ENCODE measurements at places on chromosomes 7 and 10.

DNA sequence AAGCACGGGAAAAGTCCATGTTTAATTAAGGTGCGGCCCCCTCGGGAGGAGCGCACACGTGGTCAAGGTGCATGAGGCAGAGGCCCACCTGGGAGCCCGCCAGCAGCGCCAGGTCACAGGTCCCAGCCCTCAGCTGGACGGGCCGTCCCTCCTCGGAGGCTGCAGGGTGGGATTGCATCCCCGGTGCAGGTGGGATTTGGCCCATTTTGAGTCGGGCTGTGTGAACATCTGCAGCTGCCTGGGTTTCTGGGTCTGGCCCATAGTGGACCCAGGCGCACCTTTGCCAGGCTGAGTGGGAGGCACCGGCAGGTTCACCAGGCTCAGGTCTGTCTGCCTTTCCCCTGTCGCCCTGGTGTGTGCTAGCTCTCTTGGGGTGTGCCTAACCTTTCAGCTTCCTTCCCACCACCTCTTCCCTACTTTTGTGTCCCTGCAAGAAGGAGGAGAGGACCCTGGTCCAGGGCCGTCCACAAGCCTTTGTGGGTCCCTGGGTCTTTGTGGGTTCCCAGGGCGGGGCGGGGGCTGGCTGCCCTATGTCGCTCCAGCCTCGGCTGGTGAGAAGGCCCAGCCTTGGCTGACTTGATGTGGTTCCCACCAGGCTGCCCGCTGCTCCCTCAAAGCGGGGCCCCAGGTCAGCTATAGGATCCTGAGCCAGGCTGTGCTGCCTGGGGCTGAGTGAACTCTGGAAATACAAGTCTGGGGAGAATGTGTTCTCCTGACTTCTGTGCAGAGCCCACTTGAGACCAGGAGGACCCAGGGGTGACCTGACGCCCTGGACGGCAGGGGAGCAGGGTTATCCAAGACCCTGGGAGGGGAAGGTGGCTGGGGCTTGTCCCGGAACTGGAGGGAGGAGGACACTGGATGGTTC lies 186.7 kb upstream of the SHH start:
- DNase-seq = no peak

GRCh38 chr7:5661942-5662341 lies 119.5 kb downstream of the RNF216 start:
- DNase-seq = no peak

DNA sequence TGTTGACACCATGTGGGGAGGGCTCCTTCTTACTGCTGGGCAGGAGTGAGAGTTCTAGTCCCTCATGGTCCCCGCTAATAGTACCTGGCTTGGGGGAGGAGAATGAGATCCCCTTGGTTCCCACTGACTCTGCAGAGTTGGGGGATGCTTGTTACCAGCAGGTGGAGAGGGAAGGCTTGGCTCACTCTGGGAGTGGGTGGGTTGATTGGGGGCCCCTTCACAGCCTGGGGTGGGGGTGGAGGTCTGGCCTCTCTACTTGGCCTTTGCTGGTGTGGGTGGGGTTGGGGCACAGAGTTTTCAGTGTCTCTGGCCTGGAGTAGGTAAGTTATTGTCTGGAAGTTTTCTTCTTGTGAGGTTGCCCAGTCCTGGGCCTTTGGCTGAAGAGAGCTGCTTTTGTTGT lies 31.9 kb downstream of the ADCY1 start:
- DNase-seq = no peak

DNA sequence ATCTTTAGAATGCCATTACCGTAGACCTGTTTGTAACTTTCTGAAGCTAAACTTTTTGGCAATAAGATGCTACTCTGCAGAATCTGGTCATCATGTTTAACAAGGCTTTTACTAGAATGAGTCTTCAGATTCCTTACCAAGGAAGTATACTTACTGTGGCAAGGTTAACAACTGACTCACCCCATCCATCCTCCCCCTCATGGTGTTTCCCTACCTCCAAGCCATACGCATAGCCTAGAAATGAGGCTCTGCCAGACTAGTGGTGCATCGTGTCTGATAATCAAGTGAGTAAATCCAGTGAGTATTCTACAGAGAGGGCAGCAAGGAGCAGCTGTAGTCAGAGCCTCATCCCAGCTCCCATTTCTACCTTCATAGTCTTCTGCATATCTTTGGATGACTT lies 223.6 kb downstream of the IPMK start:
- DNase-seq = no peak

- DNase-seq = no peak
Measured at GRCh38 chr7:31893365-31893764, 176.8 kb downstream of the PDE1C start.

DNA sequence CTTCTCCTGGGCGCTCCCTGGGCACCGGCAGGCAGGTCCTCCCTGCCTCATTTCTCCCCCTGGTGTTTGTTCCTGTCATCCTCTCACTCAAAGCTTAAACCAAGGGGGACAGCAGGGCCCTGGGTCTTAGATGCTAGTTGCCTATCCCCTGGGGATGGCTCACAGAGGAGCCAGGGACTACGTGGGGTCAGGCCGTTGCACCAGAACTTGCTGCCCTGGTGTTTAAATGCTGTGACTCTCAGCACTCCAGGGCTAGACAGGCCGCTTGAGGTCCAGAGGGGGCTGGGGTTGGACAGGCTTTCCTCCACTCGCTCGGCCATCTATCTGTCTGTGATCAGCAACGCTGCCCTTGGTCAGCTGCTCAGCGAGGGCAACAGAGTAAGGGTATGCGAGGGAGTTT lies 340.3 kb downstream of the CXCL12 start:
- no peak for DNase-seq

- DNase-seq = no peak
Measured at GRCh38 chr7:115340828-115341227, 418.9 kb downstream of the MDFIC start.

DNA sequence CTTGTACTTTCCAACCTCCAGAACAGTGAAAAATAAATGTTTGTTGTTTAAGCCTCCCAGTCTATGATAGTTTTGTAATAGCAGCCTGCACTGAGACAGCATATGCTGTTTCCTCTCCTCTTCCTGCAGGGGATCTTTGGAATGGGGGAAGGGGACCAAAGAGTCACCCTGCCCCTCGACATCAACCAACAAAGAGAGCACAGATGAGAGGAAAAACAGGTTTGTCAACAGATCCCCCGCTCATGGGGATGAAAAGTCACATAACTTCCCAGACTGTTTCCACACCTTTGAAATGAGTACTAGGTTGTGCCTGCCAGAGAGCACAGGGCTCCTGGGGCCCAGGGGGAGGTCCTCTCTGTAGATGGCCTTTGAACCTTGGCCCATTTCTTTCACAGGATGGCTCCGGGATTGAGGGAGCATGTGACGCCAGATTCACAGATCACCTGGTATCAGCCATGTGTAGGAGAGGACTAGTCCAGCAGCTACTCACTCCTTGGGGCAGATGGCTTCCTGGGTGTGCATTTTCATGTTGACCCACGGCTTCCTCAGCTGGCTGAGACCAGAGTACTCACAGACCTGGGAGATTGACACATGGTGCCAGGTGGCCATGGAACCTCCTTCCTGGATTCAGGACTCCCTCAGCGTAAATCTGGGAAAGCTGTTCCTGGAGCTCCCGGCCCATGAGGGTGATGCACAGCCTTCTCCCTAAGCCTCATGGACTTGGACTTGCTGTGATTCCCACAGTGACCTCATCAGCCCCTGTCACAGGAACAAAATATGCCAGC lies 125.6 kb downstream of the CXCL12 start:
- DNase-seq = no peak

DNA sequence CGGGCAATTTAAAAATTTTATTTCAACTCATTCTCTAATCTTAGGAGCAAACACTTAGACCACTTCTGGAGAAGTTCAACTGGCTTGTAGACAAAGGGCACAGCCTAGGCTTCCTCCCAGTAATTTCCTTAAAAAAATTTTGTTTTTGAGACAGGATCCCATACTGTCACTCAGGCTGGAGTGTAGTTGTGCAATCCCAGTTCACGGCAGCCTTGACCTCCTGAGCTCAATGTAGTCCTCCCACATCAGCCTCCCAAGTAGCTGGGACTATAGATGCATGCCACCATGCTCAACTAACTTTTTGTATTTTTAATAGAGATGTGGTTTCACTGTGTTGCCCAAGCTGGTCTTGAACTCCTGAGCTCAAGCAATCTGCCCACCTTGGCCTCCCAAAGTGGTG lies 38.4 kb downstream of the BAMBI start:
- DNase-seq = no peak

DNA sequence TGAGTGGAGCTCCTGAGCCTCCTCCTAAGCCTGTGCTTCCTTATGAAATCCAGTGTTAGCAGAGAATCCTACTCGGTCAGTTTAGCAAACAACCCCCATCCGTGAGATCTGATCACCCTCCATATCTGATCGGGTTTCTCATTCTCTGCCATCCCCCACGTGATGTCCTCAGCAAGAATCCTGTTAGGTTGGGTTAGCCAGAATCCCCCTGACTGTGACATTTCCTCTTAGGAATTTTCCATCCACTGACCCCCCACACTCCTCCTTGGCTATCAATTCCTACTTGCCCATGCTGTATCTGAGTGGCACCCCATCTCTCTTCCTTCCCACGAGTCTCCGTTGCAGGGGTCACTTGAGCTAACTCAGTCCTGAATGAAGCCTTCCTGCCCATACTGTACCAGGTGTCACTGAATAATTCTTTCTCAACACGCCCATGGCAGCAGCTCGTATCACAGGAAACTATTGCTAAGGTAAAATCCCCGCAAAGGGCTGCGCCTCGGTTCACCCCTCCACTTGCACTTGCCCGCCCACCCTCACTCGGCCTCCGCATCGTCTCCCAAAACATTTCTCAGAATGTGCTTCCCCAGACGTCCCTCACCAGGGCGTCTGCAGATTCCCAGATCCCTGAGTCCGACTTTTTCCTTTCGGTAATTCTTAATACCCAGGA lies 44.1 kb downstream of the MYOF start:
- DNase-seq = no peak

GRCh38 chr7:155449008-155449868 lies 8.7 kb upstream of the EN2 start:
- DNase-seq = no peak

GRCh38 chr7:88429382-88429781 lies 122.7 kb upstream of the STEAP4 start:
- DNase-seq = no peak

DNA sequence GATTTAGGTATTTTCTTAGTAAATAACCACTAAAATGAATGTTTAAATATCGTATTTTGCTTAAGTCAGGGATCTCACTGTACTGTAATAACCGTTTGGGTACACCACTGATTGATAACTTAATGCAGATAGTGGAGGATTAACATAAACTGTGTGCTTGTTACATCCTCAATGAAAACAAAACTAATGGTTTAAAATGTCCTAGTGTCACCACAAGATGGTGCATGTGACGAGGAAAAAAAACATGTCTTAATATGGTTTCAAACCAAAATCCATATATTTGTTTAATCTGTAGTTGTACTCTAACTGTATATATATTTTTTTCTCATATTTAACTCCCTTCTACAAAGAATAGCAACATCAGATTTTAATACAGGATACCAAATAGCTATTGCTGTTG lies 19.2 kb downstream of the ARMC10 start:
- DNase-seq = peak; percentile 66

DNA sequence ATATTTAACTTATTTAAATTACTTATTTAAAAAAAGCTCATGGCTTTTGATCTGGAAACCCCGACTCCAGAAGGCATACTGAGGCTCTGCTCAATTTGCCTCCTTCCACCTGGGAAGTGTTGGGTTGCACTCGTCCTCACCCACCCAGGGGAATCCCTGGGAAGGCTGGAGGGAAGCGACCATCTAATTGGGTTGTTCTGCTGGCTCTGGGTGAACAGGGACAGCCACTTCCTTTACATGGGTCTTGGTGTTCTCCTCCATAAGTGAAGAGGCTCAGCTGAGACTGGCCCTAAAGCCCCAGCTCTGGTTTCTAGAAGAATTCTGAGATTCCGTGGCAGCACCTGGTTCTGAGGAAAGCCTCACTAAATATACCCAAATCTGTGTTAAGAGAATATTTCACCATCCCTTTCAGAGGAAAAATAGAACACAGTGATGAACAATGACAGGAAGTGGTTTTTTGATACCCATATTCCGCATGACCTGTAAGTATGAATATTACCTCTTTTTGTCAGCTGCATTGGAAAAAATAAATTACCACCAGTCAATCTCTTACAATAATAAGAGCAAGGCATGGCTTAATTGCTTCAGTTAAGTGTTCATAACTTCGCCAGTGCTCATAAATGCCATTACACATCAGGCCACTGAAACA lies 131.1 kb upstream of the SHH start:
- DNase-seq = no peak

DNA sequence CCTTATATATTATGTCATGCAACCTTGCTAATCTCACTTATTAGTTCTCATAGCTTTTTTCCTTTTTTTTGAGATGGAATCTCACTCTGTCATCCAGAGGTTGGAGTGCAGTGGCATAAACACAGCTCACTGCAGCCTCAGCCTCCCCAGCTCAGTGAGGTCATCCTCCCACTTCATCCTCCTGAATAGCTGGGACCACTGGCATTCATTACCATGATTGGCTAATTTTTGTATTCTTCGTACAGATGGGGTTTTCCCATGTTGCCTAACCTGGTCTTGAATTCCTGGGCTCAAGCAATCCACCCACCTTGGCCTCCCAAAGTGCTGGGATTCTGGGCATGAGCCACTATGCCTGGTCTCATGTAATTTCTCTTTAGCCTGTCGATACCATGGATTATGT lies 89.1 kb upstream of the TRIM24 start:
- DNase-seq = no peak

DNA sequence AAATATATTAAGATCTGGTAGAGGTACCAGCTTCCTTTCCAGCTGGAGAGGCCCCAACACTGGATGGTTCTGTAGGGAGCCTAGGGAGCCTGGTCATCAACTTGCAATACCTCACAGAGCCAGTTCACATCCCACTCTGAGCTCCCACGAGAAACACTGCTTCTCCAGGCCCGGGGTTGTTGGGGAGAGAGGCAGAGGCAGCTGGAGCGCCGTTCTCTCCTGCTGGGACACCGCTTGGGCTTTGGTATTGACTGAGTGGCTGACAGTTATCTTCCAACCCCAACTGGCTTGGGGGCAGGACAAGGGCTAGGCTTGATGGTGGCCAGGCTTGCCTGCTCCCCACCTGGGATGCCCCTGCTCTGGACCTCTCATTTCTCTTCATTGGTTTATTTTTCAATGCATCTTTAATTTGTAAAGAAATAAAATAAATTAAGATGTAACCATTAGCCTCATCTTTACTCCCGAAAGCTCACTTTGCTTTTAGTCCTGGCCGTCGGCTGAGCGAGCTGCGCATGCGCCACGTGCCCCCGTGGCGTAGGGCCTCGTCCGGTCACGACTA lies 10.0 kb upstream of the CHCHD1 start:
- DNase-seq = peak; percentile 74

GRCh38 chr10:77578583-77579227 lies 58.9 kb downstream of the KCNMA1 start:
- DNase-seq = no peak
